ENCODE measurements at places on chromosomes 11 and 22. TPM values are rescaled to one million over a fixed set of nuclear protein-coding genes. Genes with fewer than 3 reads are reported as not detected.

DNA sequence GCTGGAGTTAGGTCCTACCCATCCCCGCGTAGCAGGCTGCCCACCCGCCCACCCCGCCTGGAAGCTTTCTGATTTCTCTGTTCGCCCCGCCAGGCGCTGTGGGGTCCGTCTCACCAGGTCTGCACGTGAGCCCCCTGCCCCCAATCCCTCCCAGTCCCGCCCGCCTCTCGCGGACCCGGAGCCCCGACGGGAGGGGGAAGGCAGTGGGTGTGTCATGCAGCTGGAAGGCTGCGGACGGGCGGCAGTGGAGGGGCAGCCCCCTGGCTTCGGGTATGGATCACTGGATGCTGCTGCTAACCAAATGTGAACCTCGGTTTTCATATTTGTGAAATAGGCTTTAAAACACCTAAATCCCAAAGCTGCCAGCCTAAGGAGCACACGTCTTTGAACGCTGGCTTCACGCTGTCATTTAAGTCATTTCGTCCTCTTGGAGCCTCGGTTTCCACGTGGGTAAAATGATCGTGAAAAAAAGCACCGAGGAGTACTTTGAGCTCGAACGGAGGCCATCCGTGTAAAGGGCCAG lies 568 bp upstream of the BIK start:
- DNase-seq = no peak

Gene CYP2D6
- polyA plus RNA-seq = 0.24 TPM

- peak; percentile 29 for DNase-seq
These were observed 59.1 kb downstream of the IGLL1 start for GRCh38 chr22:23520863-23521440.

DNA sequence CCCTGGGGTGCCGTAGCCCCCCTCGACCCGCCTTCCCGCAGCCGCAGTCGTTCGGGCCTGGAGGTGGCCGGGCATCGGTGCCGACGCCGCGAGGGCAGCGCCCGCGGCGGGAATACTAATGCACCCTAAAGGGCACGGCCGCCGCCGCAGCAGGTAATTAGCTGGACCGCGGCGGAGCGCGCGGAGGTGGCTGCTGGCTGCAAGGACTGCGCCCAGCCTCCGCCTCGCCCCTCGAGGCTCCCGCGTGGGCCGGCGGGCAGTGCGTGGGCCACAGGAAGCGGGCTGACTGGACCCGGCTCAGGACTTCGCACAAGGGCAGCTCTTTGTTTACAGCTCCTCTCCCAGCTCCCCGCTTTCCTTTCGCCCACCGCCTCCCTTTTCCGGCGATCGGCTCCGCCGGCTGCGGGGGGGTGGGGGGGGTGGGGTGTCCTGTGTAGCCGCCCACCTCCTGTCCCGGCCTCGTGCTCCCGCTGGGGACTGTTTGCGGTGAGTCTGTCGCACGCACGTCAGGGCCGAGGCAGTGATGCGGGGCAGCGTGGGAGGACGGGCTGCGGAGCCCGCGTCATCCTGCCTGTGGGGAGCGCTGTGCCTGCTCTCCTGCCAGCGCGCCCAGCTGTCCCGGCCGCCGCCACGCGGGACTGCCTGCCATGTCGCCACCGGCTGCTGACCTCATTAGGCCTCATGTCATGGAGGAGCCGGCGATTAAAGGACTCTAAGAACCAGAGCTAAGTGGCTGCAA lies 53.2 kb downstream of the GRIK4 start:
- peak; percentile 75 for DNase-seq

DNA sequence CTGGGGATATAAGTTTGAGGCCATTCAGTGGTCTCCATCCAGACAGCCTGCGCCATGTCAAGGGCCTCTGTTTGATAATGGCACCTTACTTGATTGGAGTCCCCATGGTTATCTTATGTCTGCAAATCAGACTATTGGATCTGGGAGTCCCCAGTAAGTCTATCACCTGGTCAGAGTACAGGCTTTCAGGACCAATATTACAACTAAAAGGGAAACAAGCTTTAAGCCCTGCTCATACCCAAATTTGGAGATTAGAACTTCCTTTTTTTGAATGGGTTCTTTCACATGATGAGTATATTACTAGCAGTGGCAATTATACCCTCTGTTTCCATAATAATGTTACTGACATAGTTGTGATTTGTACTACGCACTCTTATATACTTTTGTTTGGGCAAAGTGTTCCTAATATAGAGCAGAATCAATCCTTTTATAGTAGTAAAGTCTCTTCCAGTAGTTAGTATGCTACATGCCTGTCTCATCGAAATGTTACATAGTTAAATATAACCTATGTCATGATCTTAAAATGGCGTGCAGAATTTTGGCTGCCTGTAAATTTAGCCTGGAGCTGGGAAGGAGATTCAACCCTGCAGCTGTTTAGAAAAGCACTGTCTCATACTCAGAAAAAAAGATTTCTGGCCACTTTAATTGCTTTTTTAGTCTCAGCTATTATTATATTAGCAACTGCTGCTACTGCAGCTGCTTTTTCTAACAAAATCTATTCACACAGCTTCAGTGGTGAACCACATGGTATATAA lies 4.9 kb downstream of the MS4A15 start:
- no peak for DNase-seq

Gene FLRT1
- 0.07 TPM for polyA plus RNA-seq

Gene OMP
- 0.46 TPM for polyA plus RNA-seq

Gene IRAG1
- polyA plus RNA-seq = 17.6 TPM

GRCh38 chr11:118046051-118046963 lies 30.6 kb upstream of the TMPRSS4 start:
- DNase-seq = no peak

- peak; percentile 16 for DNase-seq
These were observed 986.9 kb upstream of the CHORDC1 start for GRCh38 chr11:91209751-91210150.

Data from IMR-90 (cell line).